Uterus (tissue), 4 donors: ENCODE measurements at places on chromosomes 11 and 22. TPM values are rescaled to one million over a fixed set of nuclear protein-coding genes. Genes with fewer than 3 reads are reported as not detected.

OR8G1 gene
- not detected for total RNA-seq

PHOX2A gene
- not detected for total RNA-seq

ALDH3B1 gene
- total RNA-seq, result 5.7 TPM

TMPRSS4 gene
- total RNA-seq, result 0.88 TPM

IFTAP gene
- 21.1 TPM for total RNA-seq

ALX4 gene
- total RNA-seq, result not detected

BCO2 gene
- total RNA-seq, result 4.6 TPM

- H3K27ac ChIP-seq, result no peak overlapping the region
- no peaks in the 10 kb centered on the region for H3K27me3 ChIP-seq
- no peaks in the 10 kb centered on the region for H3K36me3 ChIP-seq
- no peaks in the 10 kb centered on the region for H3K4me1 ChIP-seq
- DNase-seq, result no peak
- H3K4me3 ChIP-seq, result no peak overlapping the region
Observed at GRCh38 chr11:120268686-120269085, 28.7 kb downstream of the POU2F3 start.

- H3K27ac ChIP-seq, result no peak overlapping the region
- no peaks in the 10 kb centered on the region for H3K4me1 ChIP-seq
- DNase-seq, result no peak
- no peaks in the 10 kb centered on the region for H3K36me3 ChIP-seq
- H3K27me3 ChIP-seq, result no peaks in the 10 kb centered on the region
Observed at GRCh38 chr11:28009388-28009787, 98.6 kb downstream of the KIF18A start.

- DNase-seq, result no peak
- no peaks in the 10 kb centered on the region for H3K36me3 ChIP-seq
- H3K27me3 ChIP-seq, result peaks cover 3% of the 10 kb centered on the region
- peaks cover 10% of the 10 kb centered on the region for H3K4me1 ChIP-seq
- no peak overlapping the region for H3K4me3 ChIP-seq
- no peak overlapping the region for H3K27ac ChIP-seq
Observed at GRCh38 chr11:1746956-1747752, 3.2 kb downstream of the IFITM10 start.

DNA sequence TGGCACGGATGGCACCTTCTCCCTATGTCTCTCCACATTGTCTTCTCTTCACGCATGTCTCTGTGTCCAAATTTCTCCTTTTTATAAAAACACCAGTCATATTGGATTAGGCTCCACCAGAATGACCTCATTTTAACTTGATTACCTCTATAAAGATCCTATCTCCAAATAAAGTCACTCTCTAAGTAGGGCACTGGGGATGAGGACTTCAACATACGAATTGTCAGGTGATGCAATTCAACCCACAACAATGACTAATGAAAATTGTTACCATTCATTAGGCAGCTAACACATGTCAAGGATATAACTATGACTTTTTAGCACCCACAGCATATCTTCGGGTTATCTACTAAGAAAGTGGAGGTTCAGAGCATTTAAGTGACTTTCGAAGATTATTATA, 55.5 kb upstream of the USP47 start:
- H3K27me3 ChIP-seq, result no peaks in the 10 kb centered on the region
- DNase-seq, result no peak
- H3K36me3 ChIP-seq, result no peaks in the 10 kb centered on the region
- no peak overlapping the region for H3K27ac ChIP-seq
- no peaks in the 10 kb centered on the region for H3K4me1 ChIP-seq

GRCh38 chr11:35242412-35243242, 103.7 kb downstream of the CD44 start:
- H3K4me3 ChIP-seq, result no peak overlapping the region
- H3K27ac ChIP-seq, result peak overlapping the region; percentile 57
- H3K27me3 ChIP-seq, result no peaks in the 10 kb centered on the region
- H3K4me1 ChIP-seq, result no peaks in the 10 kb centered on the region
- DNase-seq, result no peak
- H3K36me3 ChIP-seq, result no peaks in the 10 kb centered on the region

GRCh38 chr11:125398475-125398874, 97.6 kb downstream of the FEZ1 start:
- no peaks in the 10 kb centered on the region for H3K4me1 ChIP-seq
- no peak overlapping the region for H3K27ac ChIP-seq

- no peaks in the 10 kb centered on the region for H3K4me1 ChIP-seq
- H3K27me3 ChIP-seq, result no peaks in the 10 kb centered on the region
- no peaks in the 10 kb centered on the region for H3K36me3 ChIP-seq
- DNase-seq, result no peak
- H3K4me3 ChIP-seq, result no peak overlapping the region
Observed at GRCh38 chr22:46806794-46807193, 44.3 kb downstream of the TBC1D22A start.

GRCh38 chr22:29155966-29156365, 49.7 kb upstream of the EMID1 start:
- no peak overlapping the region for H3K27ac ChIP-seq
- H3K4me3 ChIP-seq, result no peak overlapping the region
- H3K36me3 ChIP-seq, result no peaks in the 10 kb centered on the region

- H3K4me1 ChIP-seq, result no peaks in the 10 kb centered on the region
- no peaks in the 10 kb centered on the region for H3K36me3 ChIP-seq
- H3K27ac ChIP-seq, result peak overlapping the region; percentile 78
- H3K4me3 ChIP-seq, result peak overlapping the region; percentile 61
Observed at GRCh38 chr11:111541254-111542061, 938 bp downstream of the LAYN start.

DNA sequence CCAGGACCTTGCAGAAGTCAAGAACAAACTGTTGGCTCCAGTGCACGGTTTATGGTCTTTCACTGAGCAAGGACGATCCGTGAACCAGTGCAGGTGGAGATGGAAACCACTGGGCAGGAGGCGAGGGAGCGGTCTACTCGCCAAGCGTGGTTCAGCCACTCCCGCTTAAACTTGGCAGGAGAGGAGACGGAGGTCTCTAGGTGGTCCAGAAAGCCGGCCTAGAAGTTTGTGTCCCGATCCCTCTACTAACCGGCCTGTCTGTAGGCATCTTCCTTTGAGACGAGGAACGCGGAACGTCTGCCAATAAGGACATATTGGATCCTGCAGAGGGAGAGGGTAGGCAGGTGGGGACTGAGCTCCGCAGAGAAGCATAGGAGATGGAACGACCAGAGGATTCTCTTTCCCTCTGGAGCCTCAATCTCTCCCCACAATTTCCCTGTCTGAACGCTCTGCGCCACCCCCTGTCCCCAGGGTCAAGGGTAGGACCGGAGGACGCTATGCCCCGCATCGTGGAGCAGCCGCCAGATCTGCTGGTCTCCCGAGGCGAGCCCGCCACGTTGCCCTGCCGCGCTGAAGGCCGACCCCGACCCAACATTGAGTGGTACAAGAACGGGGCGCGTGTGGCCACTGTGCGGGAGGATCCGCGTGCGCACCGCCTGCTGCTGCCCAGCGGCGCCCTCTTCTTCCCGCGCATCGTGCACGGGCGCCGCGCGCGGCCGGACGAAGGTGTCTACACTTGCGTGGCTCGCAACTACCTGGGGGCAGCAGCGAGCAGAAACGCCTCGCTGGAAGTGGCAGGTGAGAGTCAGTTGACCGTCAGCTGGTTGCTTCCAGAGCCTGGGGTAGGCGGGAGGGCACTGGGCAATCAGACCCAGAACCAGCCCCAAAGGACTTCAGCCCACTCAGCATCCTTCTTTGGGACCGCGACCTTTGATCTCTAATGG, 3.4 kb downstream of the ROBO3 start:
- no peak overlapping the region for H3K4me3 ChIP-seq
- H3K36me3 ChIP-seq, result no peaks in the 10 kb centered on the region
- no peak overlapping the region for H3K27ac ChIP-seq
- peaks cover 14% of the 10 kb centered on the region for H3K4me1 ChIP-seq
- H3K27me3 ChIP-seq, result peaks cover 61% of the 10 kb centered on the region

GRCh38 chr22:23556026-23556620, 24.0 kb downstream of the IGLL1 start:
- no peak for DNase-seq
- no peak overlapping the region for H3K27ac ChIP-seq
- no peaks in the 10 kb centered on the region for H3K4me1 ChIP-seq
- no peak overlapping the region for H3K4me3 ChIP-seq
- no peaks in the 10 kb centered on the region for H3K27me3 ChIP-seq

GRCh38 chr11:77074626-77075221, 8.0 kb downstream of the CAPN5 start:
- H3K27me3 ChIP-seq, result no peaks in the 10 kb centered on the region
- H3K4me1 ChIP-seq, result peaks cover 6% of the 10 kb centered on the region
- DNase-seq, result peak; percentile 17
- H3K4me3 ChIP-seq, result no peak overlapping the region
- H3K36me3 ChIP-seq, result no peaks in the 10 kb centered on the region

DNA sequence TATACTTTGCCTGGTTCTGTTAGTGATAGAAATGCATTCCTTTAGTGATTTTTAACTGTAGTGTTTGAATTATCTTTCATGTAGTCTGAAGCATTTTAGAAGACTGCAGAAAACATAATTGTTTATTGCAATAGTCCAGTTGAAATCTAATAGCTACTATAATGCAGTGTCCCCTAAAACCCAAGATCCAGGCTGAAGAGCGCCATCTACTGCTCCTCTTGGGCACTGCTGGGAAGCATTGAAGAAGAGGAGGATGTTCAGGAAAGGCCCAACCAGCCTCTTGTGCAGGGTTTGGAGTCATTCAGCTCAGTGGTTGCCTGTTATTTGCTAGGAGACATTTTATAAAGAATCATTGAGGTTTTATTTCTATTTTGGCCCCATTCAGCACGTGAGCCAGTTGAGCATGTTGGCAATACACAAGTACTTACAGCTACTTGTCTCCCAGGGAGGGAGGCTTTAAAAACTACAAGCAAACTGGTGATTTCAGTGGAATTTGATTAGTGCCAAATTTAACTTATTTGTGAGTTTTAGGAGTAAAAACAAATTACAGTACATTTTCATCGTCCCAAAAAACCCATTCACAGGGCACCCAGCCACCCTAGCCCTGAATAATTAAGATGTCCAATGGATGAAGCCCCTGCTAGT, 74.9 kb upstream of the HORMAD2 start:
- no peaks in the 10 kb centered on the region for H3K27me3 ChIP-seq
- no peak overlapping the region for H3K27ac ChIP-seq
- DNase-seq, result peak; percentile 78
- no peak overlapping the region for H3K4me3 ChIP-seq
- H3K4me1 ChIP-seq, result no peaks in the 10 kb centered on the region

DNA sequence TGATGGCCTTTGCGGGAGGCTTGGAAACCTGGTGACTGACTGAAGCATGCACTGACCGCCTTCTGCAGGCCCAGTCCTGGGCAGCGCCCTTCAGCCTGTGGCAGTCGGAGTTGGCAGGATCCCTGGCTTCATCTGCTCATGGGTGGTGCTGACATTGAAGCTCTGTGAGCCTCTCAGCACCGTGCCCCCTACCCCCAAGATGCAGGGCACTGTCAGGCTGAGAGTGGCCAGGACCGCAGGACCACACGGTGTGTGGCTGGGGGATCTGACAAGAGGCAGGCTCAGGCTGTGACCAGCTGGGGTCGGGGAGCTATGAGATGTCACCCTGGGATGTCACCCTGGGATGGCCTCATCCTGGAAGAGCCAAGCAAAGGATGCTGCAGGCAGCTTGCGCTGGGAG, 32.7 kb downstream of the TBC1D22A start:
- no peak overlapping the region for H3K4me3 ChIP-seq
- no peak overlapping the region for H3K27ac ChIP-seq
- H3K36me3 ChIP-seq, result no peaks in the 10 kb centered on the region
- no peaks in the 10 kb centered on the region for H3K4me1 ChIP-seq
- no peak for DNase-seq

DNA sequence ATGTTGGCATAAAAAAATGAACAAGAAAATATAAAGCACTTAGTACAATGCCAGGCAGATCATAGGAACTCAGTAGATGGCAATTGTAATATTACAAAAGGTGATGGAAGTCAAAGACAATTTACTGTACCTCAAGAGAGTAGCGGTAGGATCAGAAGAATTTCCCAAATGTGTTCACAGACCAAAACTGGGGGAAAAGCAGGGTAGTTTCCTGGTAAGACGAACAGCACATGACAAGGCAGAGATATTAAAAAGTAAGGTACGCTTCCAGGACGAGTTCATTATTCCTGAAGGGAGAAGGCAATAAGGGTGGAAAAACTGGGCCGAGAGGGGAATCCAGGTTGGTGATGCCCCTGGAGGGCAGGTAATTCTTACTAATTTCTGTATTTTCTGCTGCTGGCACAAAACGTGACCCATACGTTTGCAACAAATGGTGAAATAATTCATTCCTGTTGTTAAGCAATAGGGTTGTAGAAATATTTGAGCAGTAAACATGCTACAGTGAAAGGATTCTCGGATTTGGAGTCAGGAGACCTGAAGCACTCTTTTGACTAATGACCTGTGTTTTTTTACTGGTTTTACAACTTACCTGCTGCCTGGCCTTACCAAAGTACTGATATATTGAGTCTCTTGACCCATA, 786 bp upstream of the ANKRD42 start:
- H3K4me1 ChIP-seq, result peaks cover 7% of the 10 kb centered on the region
- no peaks in the 10 kb centered on the region for H3K36me3 ChIP-seq
- peak overlapping the region; percentile 87 for H3K27ac ChIP-seq
- peak overlapping the region; percentile 82 for H3K4me3 ChIP-seq
- DNase-seq, result no peak

DNA sequence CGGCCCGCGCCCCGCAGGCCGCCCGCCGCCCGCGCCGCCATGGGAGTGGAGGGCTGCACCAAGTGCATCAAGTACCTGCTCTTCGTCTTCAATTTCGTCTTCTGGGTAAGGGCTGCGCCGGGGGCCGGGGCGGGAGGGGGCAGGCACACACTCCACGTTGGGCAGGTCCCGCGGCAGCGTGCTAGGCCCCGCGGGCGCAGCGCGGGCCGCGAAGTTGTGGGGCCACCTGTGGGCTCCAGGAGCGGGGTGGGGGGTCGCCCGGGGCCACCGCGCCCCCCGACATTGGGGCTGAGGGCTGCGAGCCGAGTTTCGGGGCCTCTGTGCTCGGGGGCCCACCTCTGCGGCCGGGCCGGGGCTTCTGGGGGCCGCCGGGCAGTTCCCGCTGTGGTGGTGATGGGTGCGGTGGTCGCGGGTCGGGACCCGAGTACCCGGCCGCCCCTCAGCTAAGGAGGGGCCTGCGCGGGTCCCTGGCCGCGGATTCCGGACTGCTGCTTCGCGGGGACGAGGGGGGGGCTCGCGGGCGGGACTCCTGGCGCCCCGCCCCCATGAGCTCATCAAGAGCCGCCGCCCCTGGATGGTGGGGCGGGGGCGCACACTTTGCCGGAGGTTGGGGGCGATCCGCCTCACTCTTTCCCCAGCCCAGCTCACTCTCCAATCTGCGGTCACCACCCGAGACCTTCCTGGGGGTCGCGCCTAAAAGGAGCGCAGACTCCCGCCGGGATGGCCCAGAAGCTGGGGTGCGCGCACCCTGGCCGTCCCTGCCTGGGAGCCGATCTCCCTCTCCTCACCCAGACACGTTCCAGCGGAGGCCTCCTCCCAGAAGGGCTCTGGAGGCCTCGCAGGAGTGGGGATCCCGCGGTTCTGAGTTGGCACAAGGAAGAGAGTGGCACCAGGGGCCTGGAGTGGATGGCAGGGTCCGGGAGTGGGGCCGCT, 667 bp downstream of the CD81 start:
- H3K4me1 ChIP-seq, result peaks cover 22% of the 10 kb centered on the region
- DNase-seq, result peak; percentile 82
- peak overlapping the region; percentile 77 for H3K4me3 ChIP-seq
- peak overlapping the region; percentile 91 for H3K27ac ChIP-seq

GRCh38 chr11:28938091-28938490, 829.9 kb downstream of the METTL15 start:
- DNase-seq, result no peak
- no peak overlapping the region for H3K4me3 ChIP-seq
- H3K27ac ChIP-seq, result no peak overlapping the region
- no peaks in the 10 kb centered on the region for H3K36me3 ChIP-seq
